Glutamatergic neuron (in vitro differentiated cells): ENCODE measurements at places on chromosomes 2 and 18. TPM values are rescaled to one million over a fixed set of nuclear protein-coding genes. Genes with fewer than 3 reads are reported as not detected.

The OTX1 gene
- 0.15 TPM for total RNA-seq

The WBP1 gene
- total RNA-seq = 109 TPM

The DNAJC5G gene
- not detected for total RNA-seq

The TDRD15 gene
- not detected for total RNA-seq

The UPP2 gene
- total RNA-seq = not detected

The TSPYL6 gene
- total RNA-seq = 0.27 TPM

DNA sequence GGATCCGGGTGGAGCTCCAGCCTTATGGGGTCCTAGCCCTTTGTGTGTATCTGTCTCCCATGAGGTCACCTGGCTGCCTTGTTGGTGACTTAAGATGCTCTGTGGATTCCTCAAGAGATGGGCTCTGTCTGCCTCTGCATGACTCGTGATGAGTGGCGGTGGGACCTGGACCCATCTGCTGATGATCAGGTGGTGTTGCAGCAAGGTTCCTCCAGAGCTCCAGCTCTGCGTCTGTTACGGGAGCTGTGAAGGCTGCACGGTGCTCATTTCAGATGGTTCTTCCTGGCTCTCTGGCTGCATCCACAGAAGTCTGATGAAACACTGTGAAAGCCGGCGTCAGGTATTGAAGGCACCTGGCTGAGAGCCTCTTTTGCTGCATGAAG is 2.4 kb downstream of the AGAP1 start:
- no peak for DNase-seq

DNA sequence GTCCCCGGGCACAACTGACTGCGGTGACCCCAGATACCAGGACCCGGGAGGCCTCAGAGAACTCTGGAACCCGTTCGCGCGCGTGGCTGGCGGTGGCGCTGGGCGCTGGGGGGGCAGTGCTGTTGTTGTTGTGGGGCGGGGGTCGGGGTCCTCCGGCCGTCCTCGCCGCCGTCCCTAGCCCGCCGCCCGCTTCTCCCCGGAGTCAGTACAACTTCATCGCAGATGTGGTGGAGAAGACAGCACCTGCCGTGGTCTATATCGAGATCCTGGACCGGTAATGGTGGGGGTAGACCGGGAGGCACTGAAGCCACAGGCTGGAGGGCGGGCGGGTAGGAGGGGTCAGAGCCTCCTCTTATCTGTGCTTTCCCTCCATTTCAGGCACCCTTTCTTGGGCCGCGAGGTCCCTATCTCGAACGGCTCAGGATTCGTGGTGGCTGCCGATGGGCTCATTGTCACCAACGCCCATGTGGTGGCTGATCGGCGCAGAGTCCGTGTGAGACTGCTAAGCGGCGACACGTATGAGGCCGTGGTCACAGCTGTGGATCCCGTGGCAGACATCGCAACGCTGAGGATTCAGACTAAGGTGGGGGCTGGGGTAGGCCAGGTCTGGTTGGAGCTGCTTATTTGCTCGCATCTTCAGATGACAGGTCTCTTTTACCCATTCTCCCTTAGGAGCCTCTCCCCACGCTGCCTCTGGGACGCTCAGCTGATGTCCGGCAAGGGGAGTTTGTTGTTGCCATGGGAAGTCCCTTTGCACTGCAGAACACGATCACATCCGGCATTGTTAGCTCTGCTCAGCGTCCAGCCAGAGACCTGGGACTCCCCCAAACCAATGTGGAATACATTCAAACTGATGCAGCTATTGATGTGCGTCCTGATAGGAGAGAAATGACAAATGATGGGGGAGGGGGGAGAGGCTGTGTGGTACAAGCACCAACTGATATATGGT is 780 bp downstream of the HTRA2 start:
- DNase-seq = peak; percentile 54

GRCh38 chr2:239157771-239158170 is 243.0 kb downstream of the HDAC4 start:
- peak; percentile 46 for DNase-seq

GRCh38 chr18:48116017-48116416 is 185.6 kb upstream of the SMAD2 start:
- DNase-seq = no peak

DNA sequence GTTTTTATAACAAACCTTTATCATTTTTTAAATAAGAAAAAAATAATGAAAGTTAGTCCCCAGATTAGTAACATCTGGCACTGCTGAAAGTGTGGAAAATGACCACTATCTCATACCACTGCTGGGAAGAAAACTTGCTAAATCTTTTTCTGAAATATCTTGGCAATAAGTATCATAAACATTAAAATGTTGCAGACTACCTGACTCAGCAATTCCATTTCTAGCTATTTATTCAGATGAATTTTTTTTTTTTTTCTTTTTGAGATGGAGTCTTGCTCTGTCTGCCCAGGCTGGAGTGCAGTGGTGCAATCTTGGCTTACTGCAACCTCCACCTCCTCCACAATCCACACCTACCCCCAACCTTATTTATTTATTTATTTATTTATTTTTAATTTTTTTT is 35.3 kb upstream of the SOS1 start:
- no peak for DNase-seq

DNA sequence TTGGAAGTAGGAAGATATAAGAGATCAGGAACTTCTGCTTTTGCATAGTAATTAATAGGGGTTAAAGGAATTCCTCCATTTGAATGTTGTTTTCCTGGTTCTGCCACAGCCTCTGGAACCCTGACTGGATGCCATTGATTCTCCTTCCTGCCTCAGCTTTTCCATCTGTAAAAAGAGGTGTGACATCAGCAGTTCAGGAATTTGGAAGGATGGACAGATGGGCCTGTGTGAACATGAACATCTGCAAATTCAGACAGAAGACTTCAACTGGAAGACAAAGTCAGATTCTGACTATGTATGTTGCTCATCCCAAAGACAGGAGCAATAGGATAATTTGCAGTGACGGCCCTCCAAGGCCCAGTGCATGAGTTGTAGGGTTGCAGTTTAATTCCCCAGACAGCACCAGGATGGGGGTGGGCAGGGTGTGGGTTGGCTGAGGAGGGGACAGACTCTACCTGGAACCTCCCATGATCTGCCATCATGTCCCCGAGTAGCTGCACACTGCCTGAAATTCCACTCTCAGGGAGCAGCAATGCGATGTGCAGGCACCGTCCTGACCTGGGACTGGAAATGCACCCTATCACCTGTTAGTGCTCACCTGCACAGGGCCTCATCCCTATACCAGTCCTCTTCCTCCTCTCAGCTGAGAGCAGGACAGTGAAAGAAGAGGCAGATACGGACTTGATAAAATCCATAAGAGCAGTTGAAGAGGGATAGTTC is 98.9 kb upstream of the EPAS1 start:
- no peak for DNase-seq

DNA sequence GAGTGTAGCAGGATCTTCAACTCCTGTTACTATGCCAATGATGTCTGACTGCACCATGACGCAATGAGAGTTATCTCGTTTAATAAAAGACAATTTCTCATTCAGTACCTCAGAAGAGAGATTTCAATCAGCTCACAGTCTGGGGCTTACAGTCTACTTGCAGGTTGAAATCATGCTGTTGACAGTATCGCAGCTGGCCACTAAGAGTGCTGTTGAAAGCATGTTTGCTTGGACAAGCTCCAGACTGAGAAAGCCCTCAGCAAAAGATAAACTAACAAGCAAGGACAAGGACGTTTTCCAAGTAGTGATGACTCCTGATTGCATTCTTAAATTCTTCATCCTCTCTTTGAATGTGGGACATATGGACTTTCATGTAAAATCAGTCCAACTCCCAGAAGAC is 145.2 kb upstream of the SYT4 start:
- peak; percentile 35 for DNase-seq

DNA sequence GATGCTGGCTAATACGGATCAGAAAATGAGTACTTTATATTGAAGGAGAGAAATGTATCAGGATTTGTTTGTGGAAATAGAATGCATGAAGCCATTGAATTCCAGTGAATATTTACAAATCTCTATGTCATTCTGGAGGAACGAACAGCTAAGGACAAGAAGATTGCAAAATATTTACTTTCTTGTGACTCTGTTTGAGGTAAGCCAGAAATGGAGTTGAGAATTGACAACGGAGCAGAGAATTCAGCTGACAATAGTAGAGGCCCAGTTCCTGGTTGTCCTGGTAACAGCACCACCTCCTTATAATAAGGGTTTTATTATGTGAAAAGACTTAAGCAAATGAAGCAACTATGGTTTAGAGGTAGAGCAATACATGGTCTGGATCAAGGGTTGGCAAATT is 349.2 kb downstream of the ADCYAP1 start:
- no peak for DNase-seq

DNA sequence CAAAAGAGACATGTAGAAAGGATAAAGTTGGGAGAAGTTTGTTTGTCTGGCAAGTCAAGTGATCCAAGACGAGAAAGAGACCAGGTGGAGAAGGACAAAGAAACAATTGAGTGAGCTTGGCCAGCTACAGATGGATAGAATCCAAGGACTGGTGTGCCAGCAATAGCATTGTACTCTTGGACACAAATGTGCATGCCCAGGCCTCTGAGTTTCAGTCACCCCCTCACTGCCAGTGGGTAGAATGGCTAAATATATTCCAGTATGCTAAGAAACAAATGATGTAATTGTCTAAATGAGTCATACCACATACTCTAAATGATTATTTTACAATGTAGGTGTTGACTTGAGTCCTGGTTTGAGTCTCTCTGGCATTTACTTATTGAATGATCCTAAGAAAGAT is 881.3 kb downstream of the LRRTM4 start:
- no peak for DNase-seq

DNA sequence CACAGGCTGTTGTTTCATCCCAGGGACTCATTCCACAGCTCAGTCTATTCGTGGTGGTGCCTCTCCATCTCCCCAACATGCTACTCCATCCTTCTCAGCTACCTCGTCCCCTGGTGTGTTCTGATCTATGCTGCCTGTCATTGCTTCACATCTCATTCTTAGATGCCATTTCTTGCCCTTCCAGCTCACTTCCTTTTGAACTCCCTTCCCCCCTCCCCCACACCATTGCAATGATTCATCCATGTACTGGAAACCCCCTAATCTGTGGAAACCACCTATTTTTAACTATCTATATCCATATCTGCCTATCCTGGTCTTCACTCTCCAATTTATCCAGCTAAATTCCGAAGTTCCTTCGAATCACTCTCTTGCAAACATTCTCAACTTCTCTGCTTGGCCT is 65.7 kb upstream of the PARD3B start:
- DNase-seq = no peak

DNA sequence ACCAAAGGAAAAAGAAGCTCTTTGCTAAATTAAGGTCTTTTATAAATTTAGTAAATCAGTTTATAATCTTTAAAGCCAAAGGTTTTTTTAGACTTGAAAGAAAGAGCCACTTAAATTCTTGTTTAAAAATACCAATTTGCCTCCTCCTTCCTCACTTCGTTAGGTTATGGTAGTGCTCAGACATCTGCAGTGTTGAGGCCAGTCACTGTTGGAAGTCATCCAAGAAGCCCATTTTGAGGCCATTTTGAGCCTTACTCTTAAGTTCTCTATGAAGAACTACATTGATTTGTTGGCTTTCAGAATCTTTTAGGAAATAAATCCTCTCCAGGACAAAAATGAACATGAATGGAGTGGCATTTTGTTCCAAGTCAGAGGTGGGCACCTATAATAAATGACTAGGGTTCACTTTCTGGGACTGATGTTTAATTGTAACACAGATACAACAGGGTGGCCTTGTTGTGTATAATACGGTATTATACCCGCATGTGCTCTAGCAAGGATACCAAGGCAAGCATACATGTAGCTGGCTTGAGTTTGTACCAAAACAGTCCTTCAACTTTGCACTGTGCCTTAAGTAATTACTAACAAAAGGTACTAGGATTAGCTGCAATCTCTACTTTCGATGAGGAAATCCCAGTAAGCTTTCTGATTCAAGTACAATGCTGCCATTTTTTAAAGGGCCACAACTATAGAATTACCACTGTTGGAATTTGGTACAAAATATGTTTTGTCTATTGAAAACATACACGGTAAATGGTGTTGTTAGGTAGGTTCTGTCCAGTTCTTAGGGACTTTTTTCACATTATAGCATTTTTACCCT is 22.8 kb downstream of the SLC66A3 start:
- no peak for DNase-seq

DNA sequence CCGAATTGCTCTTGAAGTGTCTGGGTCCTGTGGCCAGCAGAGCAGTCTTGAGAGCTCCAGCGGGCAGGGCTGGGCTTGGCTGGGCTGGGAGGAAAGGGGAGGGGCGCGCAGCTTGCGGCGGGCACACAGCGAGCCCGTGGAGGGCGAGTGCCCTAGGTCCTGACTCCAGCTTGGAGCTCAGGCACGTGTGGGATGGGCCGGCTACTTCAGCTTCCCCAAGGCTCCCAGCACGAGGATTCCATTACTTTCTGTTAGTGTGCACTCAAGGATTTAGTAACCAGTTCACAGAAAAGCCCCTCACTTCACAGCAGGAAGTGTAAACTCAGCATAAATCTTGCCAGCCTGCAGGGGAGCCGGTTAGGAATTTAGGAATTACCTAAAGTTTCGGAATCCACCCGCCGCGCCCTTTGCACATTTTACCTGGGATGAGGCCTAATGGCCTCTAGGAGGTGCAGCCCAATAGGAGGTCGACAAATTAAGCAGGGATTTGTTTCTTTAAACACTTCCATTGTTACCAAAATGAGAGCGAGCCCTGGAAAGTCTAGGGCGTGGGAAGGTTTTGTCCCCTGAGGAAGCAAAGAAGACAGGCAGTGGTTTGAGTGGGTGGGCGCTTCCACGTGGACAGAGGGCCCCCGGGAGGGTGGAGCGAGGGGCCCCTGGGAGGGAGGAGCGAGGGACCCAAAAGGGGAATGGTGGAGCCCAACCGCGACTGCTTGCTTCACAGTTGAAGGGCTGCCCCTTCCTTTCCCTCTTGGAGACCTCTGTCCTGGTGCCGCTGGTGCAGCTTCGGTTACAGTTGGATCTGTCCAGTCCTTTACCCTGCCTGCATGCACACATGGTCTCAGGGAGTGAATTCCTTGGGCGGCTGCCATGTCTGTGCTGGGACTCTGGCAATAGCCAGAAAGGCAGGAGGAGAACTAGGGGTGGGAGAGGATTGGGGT is 93.3 kb downstream of the CTAGE1 start:
- no peak for DNase-seq

DNA sequence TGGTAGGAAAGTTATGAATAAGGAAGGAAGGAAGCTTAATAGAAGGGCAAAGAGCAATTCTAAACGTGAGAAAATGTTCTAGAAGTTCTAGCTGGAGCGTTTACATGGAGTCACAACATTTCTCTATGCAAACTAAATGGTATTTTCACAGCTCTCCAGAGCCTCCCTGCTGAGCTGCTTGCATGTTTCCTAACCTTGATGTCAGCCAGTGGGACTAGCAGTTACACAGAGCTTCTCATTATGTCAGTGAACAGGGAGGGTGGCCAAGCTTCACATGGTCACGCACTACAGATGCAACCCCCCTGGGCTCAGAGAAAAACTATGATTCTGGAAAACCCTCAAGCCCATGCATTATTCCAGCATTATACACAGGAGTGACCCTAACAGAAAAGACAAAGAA is 153.4 kb upstream of the CCDC150 start:
- DNase-seq = no peak

GRCh38 chr2:47724221-47724981 is 58.5 kb upstream of the MSH6 start:
- DNase-seq = no peak
